Activated T-cell treated with anti-CD3 and anti-CD28 coated beads for 48 hours (primary cell): ENCODE measurements at places on chromosomes 12 and 14.

GRCh38 chr12:26686408-26686807, 146.6 kb downstream of the ITPR2 start:
- DNase-seq, result no peak

DNA sequence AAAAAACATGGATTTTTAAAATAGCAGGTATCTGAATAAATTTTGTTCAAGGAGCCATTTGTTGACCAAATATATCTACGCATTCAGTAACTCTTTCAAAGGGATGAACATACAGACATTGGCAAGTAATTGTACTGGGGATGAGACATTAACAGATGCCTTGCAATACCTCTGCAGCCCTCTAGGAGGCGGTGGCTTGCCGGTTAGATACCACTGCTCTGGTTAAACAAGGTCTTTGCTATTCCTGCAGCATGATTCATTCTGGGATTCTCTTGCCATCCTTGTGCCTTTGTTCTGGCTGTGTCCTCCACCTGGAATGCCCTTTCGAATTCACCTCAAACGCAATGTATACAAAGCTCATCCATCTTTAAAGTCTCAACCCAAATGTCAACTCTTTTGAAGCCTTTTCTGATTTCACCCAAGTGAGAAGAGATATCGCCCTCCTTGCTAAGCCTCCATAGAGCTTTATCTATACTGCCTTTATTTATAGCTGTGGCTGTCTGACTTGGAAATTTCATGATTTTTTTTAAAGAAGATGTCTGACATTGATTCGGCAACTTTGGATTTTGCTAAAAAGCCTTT, 131.0 kb upstream of the SRRM4 start:
- DNase-seq, result peak; percentile 14

- DNase-seq, result peak; percentile 52
Measured at GRCh38 chr12:121400332-121401139, 618 bp downstream of the RNF34 start.

GRCh38 chr12:51751661-51752060, 96.9 kb downstream of the FIGNL2 start:
- DNase-seq, result no peak

GRCh38 chr12:108772247-108772646, 40.9 kb upstream of the CORO1C start:
- DNase-seq, result no peak

DNA sequence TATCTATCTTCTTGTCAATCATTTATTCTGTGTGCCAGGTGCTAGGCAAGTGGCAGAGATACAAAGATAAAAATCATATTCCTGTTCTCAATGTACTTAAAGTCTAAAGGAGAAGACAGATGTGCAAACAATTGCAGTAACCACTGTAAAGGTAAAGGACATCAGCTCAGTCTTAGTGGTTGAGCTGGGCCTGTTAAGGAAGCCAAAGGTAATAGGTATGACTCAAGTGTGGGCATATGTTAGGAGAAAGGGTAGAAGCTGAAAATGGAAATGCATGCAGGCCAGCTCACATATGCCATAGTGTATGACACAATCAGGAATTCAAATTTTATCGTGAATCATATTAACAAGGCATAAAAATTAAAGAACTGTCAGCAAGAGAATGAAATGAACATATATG, 49.8 kb downstream of the FAR2 start:
- DNase-seq, result no peak

DNA sequence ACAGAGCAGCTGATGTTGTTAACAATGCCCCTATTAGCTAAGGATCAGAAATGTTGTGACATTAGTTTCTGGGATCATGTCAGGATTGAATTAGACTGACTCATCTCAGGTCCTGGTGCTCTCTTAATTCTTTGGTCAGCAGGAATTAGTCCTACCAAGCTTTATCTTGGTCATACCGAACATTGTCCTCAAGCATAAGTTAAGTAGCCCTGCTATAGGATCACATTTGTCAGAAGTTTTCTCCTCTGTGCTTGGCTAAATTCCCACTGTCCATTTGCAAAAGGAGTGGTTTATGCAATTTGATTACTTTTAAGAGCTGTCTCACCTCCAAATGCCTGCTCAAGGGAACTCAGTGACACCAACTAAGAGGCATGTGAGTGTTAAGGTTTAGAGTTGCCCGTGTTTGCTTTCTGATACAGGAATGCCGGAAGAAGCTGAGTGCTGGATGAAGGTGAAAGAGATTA, 48.4 kb upstream of the IFNG-AS1 start:
- DNase-seq, result no peak

DNA sequence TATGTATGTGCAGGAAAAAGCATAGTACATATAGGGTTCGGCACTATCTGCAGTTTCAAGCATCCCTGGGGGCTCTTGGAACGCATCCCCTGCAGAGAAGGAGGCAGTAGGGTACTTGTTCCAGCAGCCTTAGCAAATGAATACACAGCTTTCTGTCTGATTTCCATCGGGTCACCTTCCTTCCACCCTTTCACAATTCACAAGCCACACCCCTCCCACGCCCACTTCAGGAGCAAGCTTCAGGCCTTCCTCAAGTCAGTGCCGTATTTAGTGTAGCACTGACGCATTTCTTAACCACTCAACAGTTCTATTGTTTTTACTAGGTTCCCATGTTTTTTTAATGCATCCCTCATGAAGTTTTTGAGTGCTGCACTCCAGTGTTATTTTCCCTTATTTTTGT, 64.2 kb downstream of the CLMN start:
- peak; percentile 10 for DNase-seq

GRCh38 chr12:27616356-27617142, 79.7 kb upstream of the REP15 start:
- no peak for DNase-seq

GRCh38 chr14:54658836-54659235, 91.9 kb downstream of the SAMD4A start:
- DNase-seq, result no peak
